Transverse colon (tissue), 4 donors: ENCODE measurements at places on chromosomes 2 and 18.

DNA sequence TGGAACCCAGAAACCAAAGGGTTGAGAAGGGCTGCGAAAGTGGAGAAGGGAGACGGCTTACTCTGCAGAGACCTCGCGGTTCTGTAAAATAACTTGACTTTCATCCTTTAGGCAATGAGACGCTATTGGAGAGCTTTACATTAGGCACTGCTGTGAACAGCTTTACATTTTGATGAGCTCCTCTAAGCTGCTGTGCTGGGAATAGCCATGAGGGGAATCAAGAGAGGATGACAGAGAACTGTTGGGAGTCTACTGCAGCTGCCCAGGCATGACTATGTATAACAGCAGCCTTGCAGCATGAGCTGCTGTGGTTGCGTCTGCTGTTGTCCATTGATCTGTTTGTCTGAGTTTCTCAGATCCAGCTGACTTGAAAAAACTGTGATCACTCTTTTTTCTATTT lies 310.8 kb upstream of the MAP2 start:
- no peaks in the 10 kb centered on the region for H3K4me1 ChIP-seq
- H3K27ac ChIP-seq: no peak overlapping the region
- no peaks in the 10 kb centered on the region for H3K36me3 ChIP-seq
- H3K4me3 ChIP-seq: no peak overlapping the region

DNA sequence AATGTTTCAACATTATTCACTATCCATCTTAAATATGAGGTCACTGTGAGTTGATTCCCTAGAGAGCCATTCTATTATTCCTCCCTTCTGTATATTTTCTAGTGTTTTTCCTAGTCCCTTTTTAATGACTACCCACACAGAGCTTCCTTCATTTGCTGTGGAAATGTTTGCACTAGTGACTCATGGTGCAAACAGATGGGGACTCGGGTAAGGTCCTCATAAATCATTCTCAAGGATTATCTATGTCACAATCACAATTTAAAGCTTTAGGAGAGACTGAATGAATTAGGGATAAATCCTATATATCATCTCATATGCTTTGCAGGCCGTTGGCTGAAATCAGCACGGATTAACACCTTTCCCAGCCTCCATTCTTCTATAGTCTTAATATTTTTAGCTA lies 159.6 kb downstream of the DCC start:
- no peaks in the 10 kb centered on the region for H3K4me1 ChIP-seq
- no peak overlapping the region for H3K4me3 ChIP-seq
- DNase-seq: no peak
- H3K27ac ChIP-seq: no peak overlapping the region

DNA sequence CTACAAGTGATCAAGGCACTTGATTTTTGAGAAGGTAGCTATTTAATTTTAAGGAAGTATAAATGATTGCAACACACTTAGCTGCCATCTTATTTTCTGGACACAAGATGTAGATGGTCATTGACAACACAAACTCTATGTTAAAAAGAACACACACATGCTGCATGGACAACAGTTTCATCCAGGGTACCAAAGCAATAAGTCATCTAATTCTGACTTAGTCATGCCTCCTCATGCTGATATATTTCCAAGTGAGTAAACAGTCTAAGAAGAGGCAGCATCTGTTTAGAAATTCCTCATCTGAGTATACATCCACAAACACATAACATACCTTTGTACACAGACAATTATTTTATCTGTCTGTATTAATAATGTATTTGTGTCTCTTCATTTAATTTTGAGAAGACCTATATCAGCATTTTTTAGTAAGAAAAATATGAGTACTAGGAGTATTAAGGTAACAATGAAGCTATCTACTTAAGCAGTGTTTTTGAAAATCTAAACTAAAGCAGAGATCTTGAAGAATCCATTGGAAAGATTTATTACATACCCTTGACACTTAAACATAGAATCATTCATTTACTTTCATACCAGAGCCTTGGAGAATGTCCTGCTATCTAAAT lies 84.9 kb downstream of the SCN1A start:
- no peak for DNase-seq
- no peaks in the 10 kb centered on the region for H3K4me1 ChIP-seq
- H3K27ac ChIP-seq: no peak overlapping the region

DNA sequence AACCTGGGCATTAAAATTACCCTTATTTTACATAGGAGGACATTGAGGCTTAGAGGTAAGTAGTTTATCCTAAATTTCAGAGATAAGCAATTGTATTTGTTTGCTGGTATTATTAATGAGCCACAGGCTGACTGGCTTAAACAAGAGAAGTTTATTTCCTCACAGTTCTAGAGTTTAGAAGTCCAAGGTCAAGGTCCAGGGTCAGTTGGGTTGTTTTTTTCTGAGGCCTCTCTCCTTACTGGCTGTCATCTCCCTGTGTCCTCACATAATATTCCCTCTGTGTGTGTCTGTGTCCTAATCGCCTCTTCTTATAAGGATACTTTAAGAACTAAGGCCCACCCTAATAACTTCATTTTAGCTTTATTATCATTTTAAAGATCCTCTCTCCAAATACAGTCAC lies 294.9 kb upstream of the ATP5MC3 start:
- H3K4me1 ChIP-seq: no peaks in the 10 kb centered on the region
- no peak for DNase-seq
- no peak overlapping the region for H3K27ac ChIP-seq
- H3K4me3 ChIP-seq: no peak overlapping the region
- no peaks in the 10 kb centered on the region for H3K36me3 ChIP-seq

DNA sequence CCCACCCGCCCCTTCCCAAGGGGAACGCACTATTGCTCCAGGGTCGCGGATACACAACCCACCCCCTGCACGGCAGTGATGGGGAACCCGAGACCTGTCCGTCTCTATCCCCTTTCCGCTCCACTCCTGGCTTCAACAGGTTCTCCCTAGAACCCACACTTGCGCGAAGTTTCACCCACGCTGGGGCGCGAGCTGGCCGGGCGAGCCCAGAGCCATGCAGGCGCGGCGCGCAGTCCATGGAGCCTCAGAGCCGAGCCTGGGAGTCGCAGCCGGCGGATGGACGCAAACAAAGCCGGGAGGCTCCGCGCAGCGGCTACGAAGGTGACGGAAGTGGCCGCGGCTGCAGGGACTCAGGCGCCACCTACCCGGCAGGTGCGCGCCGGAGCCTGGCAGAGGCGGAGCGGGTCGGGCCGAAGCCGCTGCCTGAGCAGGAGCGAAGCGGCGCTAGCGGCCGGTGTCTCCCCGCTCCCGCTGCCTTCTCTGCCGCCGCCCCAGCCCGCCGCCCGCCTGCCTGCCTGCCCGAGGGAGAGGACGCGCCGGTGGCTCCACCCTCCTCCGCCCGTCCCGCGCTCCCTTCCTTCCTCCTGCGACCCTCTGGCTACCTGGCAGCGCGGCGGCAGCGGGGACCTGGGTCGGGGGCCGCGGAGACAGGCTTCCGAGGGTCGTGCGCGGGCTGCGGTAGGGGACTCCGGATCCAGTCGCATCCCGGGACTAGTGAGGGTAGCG lies 14.0 kb downstream of the ALPG start:
- no peaks in the 10 kb centered on the region for H3K36me3 ChIP-seq
- peak; percentile 47 for DNase-seq
- H3K4me3 ChIP-seq: peak overlapping the region; percentile 10
- H3K4me1 ChIP-seq: peaks cover 29% of the 10 kb centered on the region
- H3K27ac ChIP-seq: no peak overlapping the region
- H3K27me3 ChIP-seq: peaks cover 88% of the 10 kb centered on the region

- no peak overlapping the region for H3K4me3 ChIP-seq
- no peaks in the 10 kb centered on the region for H3K4me1 ChIP-seq
- DNase-seq: no peak
- no peak overlapping the region for H3K27ac ChIP-seq
- no peaks in the 10 kb centered on the region for H3K36me3 ChIP-seq
- H3K27me3 ChIP-seq: no peaks in the 10 kb centered on the region
Measured at GRCh38 chr2:232255033-232255432, 123.5 kb upstream of the ALPP start.

GRCh38 chr2:183950673-183951072 lies 647.7 kb upstream of the ZNF804A start:
- H3K27me3 ChIP-seq: no peaks in the 10 kb centered on the region
- no peaks in the 10 kb centered on the region for H3K4me1 ChIP-seq
- H3K36me3 ChIP-seq: no peaks in the 10 kb centered on the region
- DNase-seq: no peak
- H3K27ac ChIP-seq: no peak overlapping the region

GRCh38 chr2:116057538-116057937 lies 1615.1 kb downstream of the DPP10 start:
- no peaks in the 10 kb centered on the region for H3K4me1 ChIP-seq
- no peaks in the 10 kb centered on the region for H3K36me3 ChIP-seq
- H3K27me3 ChIP-seq: no peaks in the 10 kb centered on the region
- DNase-seq: no peak

- peak; percentile 48 for DNase-seq
- peaks cover 46% of the 10 kb centered on the region for H3K4me1 ChIP-seq
- H3K36me3 ChIP-seq: no peaks in the 10 kb centered on the region
Measured at GRCh38 chr2:207831584-207832248, 62.0 kb upstream of the FZD5 start.

- no peaks in the 10 kb centered on the region for H3K27me3 ChIP-seq
- H3K4me3 ChIP-seq: no peak overlapping the region
- H3K4me1 ChIP-seq: peaks cover 13% of the 10 kb centered on the region
- no peaks in the 10 kb centered on the region for H3K36me3 ChIP-seq
Measured at GRCh38 chr2:197200762-197201058, 109.9 kb downstream of the ANKRD44 start.

GRCh38 chr18:58827428-58827827 lies 37.2 kb upstream of the ZNF532 start:
- no peaks in the 10 kb centered on the region for H3K27me3 ChIP-seq
- no peak for DNase-seq
- H3K4me3 ChIP-seq: no peak overlapping the region
- no peaks in the 10 kb centered on the region for H3K36me3 ChIP-seq
- no peak overlapping the region for H3K27ac ChIP-seq

- no peak overlapping the region for H3K4me3 ChIP-seq
- H3K27ac ChIP-seq: no peak overlapping the region
Measured at GRCh38 chr2:105248316-105249070, 7.0 kb downstream of the GPR45 start.

DNA sequence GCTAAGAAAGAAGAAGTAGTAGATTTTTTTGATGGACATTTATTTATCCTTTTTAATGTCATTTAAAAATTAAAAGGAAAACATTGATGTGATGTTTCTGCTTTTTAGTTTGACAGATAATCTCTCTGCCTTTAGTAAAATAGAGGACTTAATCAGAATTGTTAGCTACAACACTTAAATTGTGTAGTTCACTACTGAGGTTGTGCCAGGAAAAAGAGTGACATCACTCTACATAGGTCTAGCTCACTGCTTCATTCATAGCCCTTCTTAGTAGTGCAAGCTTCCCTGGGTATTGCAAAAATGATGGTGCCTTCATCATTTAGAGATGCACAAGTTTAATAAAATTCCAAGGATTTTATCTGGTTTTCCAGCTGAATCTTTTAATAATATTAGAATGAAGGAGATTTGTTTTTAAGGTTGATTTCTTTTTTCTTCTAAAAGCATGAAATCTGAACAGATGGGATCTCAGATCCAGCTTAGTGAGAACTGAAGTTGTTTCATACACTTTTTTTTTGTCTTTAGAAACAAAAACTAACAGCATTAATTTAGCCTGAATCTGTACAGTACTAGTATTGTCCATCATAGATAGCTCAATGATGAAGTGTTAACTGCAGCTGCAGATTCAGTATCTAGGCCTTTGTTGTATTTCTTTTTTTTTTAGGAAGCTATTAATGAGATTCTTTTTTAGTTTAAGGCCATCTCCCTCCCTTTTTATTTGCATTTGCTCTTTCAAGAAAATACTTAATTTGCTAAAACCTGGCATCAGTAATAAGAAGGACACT lies 20.6 kb upstream of the TMEFF2 start:
- H3K36me3 ChIP-seq: no peaks in the 10 kb centered on the region
- H3K27me3 ChIP-seq: no peaks in the 10 kb centered on the region
- no peak for DNase-seq
- H3K4me1 ChIP-seq: no peaks in the 10 kb centered on the region
- no peak overlapping the region for H3K4me3 ChIP-seq

- H3K36me3 ChIP-seq: no peaks in the 10 kb centered on the region
- no peaks in the 10 kb centered on the region for H3K27me3 ChIP-seq
- DNase-seq: no peak
- no peaks in the 10 kb centered on the region for H3K4me1 ChIP-seq
- H3K4me3 ChIP-seq: no peak overlapping the region
Measured at GRCh38 chr2:148067801-148068200, 46.9 kb downstream of the MBD5 start.

GRCh38 chr2:233990261-233990798 lies 60.2 kb upstream of the SPP2 start:
- no peaks in the 10 kb centered on the region for H3K4me1 ChIP-seq
- no peaks in the 10 kb centered on the region for H3K36me3 ChIP-seq
- H3K4me3 ChIP-seq: no peak overlapping the region
- peak; percentile 59 for DNase-seq

DNA sequence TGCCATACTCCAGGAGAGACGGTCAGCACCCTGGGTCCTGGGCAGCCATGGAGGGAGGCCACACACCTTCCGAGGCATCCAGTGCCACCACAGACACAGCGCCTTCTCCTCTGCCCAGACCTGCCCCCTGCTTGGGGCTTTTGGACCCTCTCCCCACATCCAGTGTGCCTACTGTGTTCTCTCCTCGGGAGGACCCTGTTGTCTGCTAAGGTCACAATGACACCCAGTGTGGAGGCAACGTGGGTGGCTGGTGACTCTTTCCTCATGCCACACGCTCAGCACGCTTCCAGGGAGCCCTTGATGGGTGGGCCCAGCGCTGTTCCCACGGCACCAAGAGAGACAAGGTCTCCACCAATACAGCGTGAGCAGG lies 251.9 kb downstream of the EIPR1 start:
- no peaks in the 10 kb centered on the region for H3K4me1 ChIP-seq
- no peaks in the 10 kb centered on the region for H3K36me3 ChIP-seq
- no peaks in the 10 kb centered on the region for H3K27me3 ChIP-seq
- no peak overlapping the region for H3K27ac ChIP-seq
- DNase-seq: no peak

DNA sequence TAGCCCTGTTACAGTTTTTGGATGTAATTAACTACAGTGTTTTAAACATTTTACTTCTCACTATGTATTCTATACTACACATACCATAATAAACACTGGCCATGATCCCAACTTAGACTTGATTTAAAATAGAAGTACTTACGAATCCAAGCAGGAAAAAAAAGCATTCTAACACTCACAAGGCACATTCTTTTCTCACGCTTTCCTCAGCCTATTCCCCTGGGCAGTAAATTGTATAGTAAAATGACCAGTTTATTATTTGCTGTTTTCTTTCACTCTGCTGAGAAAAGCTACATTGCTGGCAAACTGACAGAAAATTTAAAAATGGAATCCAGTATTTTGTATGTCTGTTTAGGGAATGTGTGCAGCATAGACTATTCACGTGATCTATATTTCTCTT lies 2.8 kb upstream of the TANC1 start:
- no peak for DNase-seq
- H3K27ac ChIP-seq: no peak overlapping the region
- peaks cover 6% of the 10 kb centered on the region for H3K4me1 ChIP-seq

GRCh38 chr2:206693399-206694137 lies 24.6 kb downstream of the DYTN start:
- DNase-seq: no peak
- H3K27me3 ChIP-seq: no peaks in the 10 kb centered on the region
- no peaks in the 10 kb centered on the region for H3K36me3 ChIP-seq

GRCh38 chr18:46821856-46822711 lies 65.2 kb upstream of the ST8SIA5 start:
- H3K27ac ChIP-seq: no peak overlapping the region
- H3K4me1 ChIP-seq: no peaks in the 10 kb centered on the region
- H3K27me3 ChIP-seq: no peaks in the 10 kb centered on the region
- peaks cover 3% of the 10 kb centered on the region for H3K36me3 ChIP-seq
